NCI-H345 (cell line): ENCODE measurements at places on chromosomes 5 and 9.

- DNase-seq: no peak
These were observed 64.0 kb upstream of the TUSC1 start for GRCh38 chr9:25742256-25742655.

- DNase-seq: peak; percentile 44
These were observed 131.4 kb downstream of the MRPL36 start for GRCh38 chr5:1668141-1668721.

DNA sequence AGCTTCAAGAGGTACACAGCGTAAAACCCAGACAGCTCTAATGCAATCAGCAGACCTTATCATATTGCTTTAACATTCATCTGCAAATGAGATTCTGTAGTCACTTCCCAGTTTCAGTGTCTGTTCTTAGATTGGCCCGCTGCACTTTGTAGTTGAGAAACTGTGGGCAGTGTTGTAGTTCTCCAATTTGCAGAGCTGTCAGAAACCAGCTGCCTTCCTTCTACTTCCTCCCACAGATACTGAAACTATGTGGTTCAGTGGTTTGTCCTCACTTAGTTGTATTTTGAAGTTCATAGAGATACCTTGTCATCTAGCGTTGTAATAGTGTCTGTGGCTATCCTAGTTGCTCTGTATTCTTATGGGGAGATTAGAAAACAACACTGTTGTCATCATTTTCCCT, 39.6 kb upstream of the TRIM36 start:
- no peak for DNase-seq

DNA sequence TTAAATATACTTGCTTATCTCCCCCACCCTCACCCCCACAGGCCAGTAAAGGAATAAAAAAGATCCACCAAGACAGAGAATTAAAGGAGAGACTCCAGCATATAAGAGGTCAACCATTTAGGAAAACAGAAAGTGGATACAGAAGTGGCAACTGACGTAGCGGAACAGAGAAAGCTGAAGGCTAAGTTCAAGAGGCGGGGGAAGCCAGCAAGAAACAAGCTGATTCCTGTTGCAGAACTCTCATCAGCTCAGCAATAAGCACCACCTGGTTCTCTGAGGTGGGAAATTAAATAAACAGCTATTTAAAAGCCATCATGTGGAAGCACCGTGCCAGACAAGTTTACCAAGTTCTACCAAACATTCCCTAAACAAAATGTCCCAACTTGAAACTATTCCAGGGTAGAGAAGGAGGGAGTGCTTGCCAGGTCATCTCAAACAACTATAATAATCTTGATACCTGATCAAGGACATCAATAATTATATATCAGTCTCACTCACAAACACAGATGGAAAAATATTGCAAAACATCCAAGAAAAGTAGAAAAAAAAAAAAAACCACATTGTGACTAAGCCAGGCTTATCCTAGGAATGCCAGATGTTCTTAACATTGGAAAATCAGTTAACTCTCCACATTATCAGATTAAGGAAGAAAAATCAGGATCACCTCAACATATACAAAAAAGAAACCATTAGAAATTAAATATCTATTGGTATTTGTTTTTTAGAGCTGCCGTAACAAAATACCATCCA, 7.3 kb upstream of the ARL15 start:
- DNase-seq: no peak

DNA sequence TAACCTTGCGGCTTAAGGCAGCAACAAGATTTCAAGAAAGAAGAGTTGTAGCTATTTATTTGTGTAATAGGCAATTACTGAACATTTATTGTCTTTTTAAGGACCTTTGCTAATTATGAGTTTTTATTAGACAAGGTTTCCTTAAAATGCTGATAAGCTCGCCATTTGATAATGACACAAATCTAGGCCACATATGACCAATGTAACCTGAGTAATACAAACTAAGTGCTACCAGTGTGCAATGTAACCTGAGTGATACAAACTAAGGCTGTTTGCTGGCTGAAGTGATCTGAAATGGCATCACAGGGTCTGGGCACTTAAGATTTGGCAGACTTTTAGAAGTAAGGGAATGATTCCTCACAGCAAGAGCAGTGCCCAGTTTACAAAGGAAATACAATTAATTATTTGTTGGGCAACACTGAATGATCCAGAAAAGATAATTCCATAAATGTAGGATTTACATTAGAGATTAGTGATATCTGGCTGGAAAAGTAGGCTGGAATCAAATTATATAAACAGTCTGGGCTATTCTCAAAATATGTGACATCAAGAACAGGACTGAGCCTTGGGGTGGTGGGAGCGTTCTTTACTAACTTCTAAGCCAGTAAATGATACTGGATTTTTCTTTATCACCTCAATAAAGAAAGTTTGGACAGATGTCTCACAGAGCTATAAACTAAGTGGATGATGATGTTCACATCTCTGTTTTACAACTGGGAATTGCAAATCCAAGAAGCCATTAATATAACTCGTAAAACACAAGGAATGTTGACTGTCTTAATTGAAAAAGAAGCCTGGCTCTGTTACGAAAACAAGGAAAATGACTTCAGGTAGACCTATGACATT, 54.8 kb downstream of the MRPS27 start:
- DNase-seq: no peak

DNA sequence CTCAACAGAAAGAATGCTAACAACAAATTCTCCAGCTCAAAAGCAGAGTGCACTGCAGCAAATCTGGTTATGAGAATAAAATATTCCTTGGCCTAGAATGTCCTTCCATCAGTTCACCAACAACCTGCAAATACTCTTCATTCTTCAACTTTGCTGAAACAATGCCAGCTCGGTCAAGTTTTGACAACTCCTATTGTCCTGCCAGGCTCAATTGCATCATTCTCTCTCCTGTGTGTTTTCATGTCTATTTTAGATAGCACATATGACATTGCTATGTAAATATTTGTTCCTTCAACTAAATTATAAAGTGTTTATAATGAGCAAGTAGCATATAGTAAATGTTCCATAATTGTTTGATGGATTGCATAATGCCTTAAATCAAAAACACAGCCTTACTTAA, 463.8 kb downstream of the TLE1 start:
- no peak for DNase-seq

GRCh38 chr9:133135146-133135745, 14.2 kb upstream of the RALGDS start:
- peak; percentile 13 for DNase-seq

- DNase-seq: peak; percentile 48
These were observed 1.9 kb downstream of the PCSK5 start for GRCh38 chr9:75892216-75892911.

DNA sequence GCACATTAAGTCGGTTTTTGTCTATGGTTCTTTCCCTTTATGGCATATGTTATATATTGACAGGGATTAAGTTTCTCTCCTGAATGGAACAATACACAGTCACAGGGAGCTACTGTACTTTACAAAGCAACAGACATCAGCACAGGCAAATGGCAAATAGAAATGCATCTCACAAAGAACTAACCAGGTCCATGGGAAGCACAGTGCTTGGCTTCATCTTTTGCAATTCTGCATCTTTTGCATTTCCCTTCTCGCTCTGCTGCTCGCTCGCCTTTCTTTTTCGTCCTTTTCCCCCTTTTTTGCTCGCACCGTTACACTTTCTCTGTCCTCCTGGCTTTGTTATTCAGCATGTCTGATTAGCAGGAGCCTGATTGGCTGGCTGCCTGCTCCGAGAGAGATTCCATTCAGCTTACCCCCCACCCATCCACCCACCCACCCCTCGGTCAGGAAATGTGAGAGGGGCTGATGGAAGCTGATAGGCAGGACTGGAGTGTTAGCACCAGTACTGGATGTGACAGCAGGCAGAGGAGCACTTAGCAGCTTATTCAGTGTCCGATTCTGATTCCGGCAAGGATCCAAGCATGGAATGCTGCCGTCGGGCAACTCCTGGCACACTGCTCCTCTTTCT, at the start of gene ADAMTSL1:
ADAMTSL1 (plus strand) TSS at position 502 of the 628 bp plus-strand sequence; CDS start at position 582, 80 bp downstream.
- DNase-seq: peak; percentile 92

DNA sequence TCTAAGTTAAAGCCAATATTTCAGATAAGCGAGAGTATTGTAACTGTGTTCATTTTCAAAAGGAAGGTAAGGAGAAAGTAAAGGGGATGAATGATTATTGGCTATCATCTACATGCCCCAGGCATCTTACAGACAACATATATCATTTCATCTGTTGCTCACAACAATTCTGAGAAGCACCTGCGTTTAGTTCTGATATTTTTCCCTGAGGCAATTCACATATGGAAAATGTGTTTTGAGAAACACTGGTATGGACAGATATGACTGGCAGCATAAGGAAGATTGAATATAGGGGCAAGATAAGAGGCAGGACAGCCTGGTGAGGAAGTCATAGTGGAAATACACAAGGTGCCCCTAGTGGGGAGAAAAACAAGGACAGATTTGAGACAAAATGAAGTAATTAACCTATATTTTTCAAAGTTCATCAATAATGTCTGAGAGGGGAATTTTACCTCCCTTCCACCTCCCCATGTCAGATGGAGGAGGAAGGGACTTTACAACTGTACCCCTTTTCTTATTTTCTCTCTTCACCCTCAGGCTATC, 87.7 kb upstream of the TRIM32 start:
- no peak for DNase-seq
